Activated CD8-positive, alpha-beta memory T cell treated with anti-CD3 and anti-CD28 coated beads, Interleukin-2, amount 10 ng/mL, durations not matched to agents 7 days and 5 days (primary cell): ENCODE measurements at places on chromosomes 6 and 20. TPM values are rescaled to one million over a fixed set of nuclear protein-coding genes. Genes with fewer than 3 reads are reported as not detected.

Gene COX4I2
- total RNA-seq: not detected

Gene TFAP2C
- total RNA-seq: not detected

Gene PI16
- total RNA-seq: 2.0 TPM

Gene HSPA1B
- total RNA-seq: 64.6 TPM

Gene FLRT3
- total RNA-seq: not detected

Gene NUP43
- total RNA-seq: 67.7 TPM

GRCh38 chr6:34909320-34909883, 20.3 kb downstream of the ANKS1A start:
- DNase-seq: no peak

DNA sequence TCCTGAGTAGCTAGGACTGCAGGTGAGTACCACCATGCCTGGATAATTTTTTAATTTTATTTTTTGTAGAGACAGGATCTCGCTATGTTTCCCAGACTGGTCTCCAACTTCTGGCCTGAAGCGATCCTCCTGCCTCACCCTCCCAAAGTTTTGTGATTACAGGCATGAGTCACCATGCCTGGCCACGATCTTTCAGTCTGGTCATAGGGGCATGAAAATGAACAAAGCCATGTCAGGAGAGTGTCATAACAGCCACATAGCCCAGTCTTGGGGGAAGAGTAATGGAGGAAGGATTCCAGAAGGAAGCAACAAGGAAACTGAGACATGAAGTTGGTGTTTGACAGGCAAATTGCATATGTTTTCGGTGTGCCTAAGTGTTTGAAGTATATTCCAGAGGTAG, 17.0 kb upstream of the SNX3 start:
- DNase-seq: no peak

DNA sequence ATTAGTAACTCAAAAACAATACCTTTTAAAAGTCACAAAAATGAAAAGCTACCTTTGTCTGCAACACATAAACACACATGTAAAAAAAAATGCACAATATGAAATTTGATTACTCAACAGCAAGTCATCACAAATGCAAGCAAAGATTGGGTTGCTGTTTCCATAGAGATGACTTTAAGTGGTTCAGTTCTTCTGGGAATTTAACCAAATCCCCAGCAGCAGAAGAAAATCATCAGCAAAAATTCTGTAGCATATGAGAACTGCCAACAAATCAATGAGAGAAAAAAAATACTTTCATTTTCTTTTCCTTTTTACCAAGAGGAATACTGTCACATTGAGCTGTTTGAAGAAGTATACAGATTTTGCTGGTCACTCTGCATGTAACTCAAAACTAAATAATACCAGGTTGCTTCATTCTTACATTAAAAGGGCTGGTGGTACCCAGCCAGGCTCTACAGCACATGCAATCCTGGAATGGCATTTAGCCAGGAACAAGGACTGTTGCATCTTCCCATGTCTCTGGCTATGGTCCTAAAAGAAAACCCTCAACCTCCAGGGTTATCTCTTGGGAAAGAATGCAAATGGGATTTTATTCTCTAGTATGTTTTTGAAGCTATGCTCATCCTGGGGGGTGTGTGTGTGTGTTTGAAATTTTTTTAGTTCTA, 158.3 kb downstream of the OPRM1 start:
- DNase-seq: no peak

- DNase-seq: peak; percentile 89
These were observed at the start of gene ULBP1 for GRCh38 chr6:149963462-149964307. ULBP1 (plus strand) TSS chr6:149963943; CDS start chr6:149964050, 107 bp downstream.

- no peak for DNase-seq
These were observed 10.5 kb upstream of the PCMTD2 start for GRCh38 chr20:64244870-64245603.

GRCh38 chr6:41255638-41256246, 27.6 kb downstream of the TREML4 start:
- DNase-seq: no peak

DNA sequence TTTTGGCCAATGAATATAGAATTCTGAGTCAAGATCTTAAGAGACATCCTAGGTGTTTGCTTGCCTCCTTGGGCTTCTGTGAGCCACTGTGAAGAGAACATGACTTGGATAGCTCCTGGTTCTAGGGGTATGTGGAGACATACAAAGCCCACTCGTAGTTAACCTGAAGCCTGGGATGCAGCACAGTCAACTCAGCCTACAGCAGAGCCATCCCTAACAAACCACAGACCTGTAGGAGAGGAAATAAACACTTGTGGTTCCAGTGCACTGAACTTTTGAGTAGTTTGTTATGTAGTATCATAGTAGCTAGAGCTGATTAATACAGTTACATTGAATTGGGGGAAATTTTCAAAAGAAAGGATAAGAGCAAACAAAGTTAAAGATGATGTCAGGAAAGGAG, 474.4 kb upstream of the HSF2 start:
- DNase-seq: no peak

- DNase-seq: peak; percentile 89
These were observed 130.3 kb upstream of the BTN3A2 start for GRCh38 chr6:26234421-26235301.
